Kidney capillary endothelial cell (primary cell): ENCODE measurements at places on chromosomes 13 and 19.

DNA sequence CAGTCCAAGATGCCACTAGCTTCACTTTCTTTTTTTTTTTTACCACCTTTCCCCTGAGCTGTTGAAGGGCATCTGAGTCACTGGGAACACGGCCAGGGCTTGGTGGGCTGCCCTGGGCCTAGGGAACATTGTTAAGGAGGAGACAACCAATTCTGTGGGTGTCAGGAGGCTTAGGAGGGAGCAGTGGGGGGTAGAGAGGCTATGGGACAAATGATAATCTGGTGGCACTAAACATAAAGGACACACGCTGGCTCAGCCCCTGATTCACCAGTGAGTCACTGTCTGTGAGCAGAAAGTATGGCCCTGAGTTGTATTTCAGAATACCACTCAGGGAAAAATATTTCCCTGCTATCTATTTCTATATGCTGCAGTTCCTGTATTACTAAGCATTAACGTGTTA, 207.8 kb downstream of the DCLK1 start:
- peak; percentile 59 for DNase-seq

GRCh38 chr19:23254141-23254910, 4.1 kb upstream of the ZNF724 start:
- no peak for DNase-seq

- no peak for DNase-seq
These were observed 27.3 kb downstream of the IGFL1 start for GRCh38 chr19:46256855-46257254.

DNA sequence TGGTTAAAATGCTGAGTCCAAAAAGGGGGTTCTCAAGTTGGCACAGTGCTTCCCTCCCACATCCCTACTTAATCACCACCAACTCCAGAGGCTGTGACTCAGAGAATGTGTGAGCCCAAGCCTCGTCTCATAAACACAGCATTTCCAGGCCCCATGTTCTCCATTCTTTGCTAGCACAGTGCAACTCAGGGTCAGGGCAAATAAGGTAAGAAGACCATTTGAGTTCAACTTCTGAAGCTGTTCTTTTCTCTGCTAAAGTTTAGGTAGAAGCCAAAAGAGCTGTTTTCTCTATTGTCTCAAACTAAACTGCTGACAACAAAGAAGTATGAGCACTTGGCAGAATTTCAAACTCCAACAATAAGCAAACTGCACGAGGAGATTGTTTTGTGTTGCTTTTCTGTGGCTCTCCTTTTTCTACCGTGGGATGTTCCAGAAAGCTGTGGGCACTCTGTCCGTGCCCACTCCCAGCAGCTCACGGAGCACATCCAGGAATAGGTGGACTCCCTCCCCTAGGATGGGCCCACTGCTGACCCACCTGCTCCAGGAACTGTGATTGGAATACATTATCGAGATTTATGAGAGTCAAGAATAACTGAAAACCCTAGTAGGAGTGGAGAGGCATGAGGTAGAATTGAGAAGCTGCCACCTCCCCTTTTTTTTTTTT, 494.3 kb downstream of the COG6 start:
- peak; percentile 67 for DNase-seq

DNA sequence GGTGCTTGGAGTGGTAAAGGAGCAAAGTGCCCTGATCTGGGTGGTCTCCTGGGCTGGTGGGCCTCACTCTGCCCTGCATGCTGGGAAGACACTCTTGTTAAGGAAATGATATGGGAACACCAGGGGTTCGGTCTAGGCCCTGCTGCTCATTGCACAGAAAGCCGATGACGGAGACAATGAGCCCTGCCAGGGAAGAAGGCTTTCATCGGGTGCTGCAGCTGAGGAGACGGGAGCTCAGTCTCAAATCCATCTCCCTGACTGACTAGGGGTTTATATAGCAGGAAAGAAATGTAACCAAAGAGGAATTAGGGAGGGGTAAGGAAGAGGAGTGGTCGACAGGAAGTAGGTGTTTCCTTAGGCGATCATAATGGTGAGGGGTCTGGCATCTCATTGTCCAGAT, 253.4 kb downstream of the TEX29 start:
- no peak for DNase-seq

GRCh38 chr13:100512422-100512821, 76.2 kb downstream of the GGACT start:
- no peak for DNase-seq

DNA sequence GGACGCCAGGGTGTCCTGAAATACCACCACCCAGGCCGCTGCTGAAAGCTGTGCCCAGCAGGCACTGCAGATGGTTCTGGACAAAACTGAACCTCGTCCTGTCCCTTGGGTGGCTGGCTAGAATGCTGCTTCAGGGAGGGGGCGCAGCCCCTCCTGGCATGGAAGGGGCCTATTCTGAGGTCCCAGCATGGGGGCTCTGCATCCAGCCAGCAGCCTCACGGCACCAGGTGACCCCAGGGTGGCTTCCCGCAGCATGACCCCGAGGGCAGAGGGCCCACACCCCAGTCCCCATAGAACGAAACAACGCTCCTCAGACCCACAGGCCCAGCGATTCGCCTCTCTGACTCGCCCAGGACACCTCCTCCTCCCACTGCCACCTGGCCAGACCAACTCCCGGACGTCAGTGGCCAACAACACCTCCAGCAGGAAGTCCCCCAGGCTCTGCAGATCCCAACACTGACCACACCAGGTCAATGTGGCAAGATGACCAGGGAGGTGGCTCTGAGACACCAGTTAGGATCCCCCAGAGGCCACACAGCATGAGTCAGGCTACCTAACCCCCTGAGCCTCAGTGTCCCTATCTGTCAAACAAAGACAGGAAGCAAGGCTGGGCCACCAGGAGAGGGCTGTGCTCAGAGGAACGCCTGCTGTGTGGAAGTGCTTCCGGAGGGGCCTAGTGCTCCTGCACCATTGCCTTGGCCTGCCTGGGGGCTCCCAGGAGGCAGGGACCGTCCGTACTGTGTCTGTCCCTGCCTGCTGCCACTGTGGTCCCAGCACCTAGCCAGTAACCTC, 6.1 kb downstream of the MKNK2 start:
- no peak for DNase-seq

DNA sequence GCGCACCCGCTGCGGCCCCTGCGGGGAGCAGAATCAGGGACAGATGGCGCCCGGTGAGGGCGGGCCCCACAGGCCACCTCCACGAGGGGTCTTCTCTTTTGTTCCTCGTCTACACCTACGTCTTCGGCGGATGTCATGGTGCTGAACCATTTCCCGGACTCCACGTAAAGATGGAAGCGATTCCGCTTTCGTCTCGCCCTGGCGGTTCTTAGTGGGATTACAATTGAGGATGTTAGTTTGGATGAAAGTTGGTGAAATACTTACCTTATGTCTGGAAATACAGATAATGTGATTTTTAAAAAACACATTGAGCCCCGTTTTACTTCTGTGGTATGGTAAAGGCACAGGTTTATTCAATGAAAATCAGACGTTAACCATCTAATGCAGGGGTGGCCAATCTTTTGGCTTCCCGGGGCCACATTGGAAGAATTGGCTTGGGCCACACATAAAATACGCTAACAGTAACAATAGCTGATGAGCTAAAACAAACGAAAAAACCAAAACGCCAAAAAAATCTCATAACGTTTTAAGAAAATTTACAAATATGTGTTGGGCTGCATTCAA, 1.4 kb upstream of the ZMYM5 start:
- peak; percentile 81 for DNase-seq

GRCh38 chr13:98972627-98973026, 5.2 kb downstream of the DOCK9 start:
- DNase-seq = peak; percentile 96

GRCh38 chr13:99269627-99270241, 11.6 kb upstream of the GPR18 start:
- peak; percentile 73 for DNase-seq

- no peak for DNase-seq
These were observed 303.1 kb downstream of the PCDH9 start for GRCh38 chr13:66926851-66927524.
